T follicular helper cell (primary cell): ENCODE measurements at places on chromosomes 11 and 22.

GRCh38 chr22:44689915-44690524 is 12.0 kb upstream of the PRR5 start:
- no peak for DNase-seq

- no peak for DNase-seq
Observed at GRCh38 chr22:40975366-40975765, 24.2 kb downstream of the RBX1 start.

DNA sequence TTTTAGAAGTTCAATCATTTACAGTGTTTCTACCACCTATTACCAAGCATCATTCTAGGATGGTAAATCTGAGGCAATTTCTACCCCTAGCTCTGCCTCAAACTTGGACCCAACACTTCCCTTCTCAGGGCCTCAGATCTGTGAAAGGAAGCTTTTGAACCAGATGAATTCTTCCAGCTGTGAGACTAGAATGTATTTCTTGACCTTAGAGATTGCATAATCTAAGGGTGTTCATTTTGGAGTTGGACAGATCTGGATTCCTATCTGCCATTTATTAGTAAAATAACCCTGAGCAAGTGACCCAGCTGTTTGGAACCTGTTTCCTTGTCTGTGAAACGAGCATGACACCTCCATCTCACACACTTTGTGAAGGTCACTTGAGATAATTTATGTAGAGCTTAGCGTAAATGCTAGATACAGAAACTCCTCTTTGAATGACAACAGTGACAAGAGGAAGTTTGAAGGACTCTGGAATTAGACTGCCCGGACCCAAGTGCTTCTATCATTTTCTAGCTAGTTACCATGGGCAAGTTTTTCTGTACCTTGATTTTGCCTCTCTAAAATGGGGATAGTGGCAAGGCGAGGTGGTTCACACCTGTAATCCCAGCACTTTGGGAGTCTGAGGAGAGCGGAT is 3.8 kb upstream of the INTS5 start:
- DNase-seq = no peak

GRCh38 chr11:96748639-96749370 is 359.0 kb downstream of the JRKL start:
- no peak for DNase-seq

GRCh38 chr11:69494851-69495250 is 13.4 kb downstream of the LINC01488 start:
- DNase-seq = no peak

DNA sequence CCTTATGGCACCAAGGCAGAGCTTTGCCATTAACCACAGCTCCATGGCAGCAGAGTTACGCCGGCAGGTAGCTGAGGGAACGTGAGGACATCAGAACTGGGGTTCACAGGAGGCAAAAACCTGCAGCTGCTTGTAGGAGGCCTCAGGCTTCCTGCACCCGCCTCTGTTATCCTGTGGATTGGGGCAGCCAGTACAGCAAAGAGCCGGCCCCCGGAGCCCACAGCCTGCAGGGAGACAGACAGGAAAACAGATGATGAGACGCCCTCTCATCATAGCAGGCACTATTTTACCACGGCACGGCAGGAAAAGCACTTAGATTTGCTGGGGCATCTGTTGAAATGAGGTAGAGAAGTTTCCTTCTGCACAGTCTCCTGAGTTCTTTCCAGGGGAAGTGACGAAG is 870.3 kb downstream of the TBC1D22A start:
- no peak for DNase-seq

DNA sequence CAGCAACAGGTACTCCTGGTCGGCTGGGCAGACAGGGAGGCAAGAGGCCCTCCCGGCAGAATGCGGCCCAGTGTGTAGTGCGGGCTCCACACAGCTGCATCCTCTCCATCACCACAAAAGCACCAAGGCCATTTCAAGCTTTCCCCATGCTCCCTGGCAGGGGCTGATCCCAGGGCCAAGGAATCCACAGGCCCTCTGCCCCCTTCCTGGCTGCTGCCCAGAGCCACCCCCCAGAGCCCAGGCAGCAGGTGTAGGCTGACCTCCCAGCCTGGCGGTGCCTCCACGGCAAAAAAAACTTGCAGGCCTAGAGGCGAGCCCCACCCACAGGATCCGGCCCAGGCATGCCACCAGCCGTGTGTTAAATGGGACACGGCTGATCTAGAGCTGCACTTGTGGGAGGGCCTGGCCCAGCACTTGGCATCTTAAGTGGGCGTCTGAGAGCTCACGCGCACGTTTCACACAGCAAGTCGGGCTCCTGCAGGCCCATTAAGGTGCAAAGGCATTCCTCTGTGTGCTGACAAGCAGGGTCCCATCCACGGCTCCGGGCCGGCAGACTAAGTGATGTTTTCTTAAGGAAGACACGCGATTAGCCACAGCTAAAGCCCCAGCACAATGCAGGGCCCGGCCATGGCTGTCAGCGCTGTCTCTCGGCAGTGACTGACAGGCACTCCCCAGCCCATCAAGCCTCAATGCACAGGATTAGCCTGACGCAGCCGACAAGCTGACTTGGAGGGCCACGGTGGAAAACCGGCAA is 19.8 kb upstream of the GNB1L start:
- DNase-seq = no peak

GRCh38 chr11:58844361-58845005 is at the start of gene GLYATL2:
TSS of gene GLYATL2 (minus strand) at chr11:58844704. CDS start at chr11:58839612, 5,092 bp downstream.
- no peak for DNase-seq

DNA sequence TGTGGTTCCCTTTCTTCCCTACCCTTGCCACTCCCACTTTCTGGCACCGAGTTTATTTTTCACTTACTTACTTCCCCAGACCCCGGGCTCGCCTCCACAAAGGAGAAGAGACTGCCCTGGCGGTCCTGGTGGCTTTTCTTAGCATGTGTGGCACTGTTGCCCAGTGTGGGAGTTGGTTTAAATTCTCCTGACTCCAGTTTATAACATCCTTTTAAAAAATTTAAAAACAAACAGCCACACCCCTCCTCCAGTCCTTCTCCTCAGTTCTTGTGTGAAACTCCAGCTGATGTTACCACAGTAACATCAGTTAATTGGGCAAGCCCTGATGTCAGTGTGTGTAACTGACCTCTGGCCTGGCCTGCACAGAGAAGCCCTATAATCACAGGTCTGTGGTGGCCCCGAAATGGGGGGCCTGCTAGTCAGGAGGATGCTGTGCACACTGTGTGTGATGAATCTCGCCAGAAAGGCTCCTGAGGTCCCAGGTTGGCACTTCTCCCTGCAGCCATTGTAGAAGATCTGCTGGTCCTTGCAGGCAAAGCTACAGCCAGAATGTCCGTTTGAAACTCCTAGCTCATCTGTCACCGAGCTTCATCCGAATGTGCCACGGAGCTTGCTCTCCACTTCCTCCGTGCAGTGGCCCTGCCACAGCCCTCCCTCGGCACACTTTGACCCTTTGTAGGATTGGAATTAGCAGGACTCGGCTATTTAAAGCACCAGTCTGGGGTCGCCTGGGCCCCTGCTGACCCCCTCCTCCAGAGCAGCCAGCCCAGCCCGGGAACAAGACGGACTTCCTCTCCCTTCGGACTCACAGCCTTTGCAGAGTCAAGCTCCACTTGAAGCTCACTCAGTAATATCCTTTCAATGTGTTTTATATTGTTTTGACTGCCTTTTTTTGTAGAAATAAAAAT is 7.6 kb downstream of the YDJC start:
- DNase-seq = no peak

DNA sequence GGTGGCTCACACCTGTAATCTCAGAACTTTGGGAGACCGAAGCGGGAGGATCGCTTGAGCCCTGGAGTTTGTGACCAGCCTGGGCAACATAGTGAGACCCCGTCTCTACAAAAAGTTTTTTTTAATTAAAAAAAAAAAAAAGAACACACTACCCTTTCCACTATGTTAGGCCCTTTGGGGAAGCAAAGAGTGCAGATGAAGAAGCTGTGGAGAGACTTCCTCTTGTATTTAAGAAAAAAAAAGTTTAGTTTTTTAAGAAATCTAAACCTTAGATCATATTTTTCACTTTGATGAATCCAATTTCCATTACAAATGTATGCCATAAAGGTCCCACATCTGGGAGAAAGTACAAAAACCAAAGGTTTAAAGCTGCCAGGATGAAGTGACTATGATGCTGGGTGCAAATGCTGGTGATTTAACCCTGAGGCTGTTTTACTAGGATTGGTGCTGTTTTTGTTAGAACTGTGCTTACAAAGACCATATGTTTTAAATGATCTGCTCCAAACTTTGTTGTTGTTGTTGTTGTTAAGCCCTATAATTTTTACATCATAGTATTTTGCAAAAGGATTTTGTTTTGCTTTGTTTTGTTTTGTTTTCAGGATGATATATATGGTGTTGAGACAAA is 28.9 kb upstream of the ACER3 start:
- no peak for DNase-seq

DNA sequence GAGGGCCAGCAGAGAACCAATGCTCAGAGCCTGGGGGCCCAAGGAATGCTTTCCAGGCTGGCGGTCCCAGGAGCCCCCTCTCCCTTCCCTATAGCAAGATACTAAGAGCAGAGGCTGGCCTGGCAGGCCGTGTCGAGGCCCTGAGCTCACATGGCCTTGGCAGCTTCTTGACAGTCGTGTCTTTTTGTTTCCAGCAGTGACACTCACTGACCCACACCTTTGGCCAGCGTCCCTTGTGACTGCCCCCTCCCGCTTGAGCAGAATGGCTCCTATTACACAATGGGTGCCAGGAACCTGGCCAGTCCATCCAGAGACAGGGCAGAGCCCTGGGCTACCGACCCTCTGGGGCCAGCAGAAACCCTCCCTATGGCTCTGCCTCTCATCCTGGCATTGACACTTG is 6.4 kb upstream of the CCND1 start:
- no peak for DNase-seq

GRCh38 chr22:19730198-19730597 is 6.9 kb downstream of the GP1BB start:
- DNase-seq = no peak

- DNase-seq = no peak
Observed at GRCh38 chr11:121459413-121460017, 6.7 kb upstream of the SORL1-AS1 start.

- DNase-seq = no peak
Observed at GRCh38 chr22:28669387-28669786, 10.3 kb downstream of the TTC28 start.

DNA sequence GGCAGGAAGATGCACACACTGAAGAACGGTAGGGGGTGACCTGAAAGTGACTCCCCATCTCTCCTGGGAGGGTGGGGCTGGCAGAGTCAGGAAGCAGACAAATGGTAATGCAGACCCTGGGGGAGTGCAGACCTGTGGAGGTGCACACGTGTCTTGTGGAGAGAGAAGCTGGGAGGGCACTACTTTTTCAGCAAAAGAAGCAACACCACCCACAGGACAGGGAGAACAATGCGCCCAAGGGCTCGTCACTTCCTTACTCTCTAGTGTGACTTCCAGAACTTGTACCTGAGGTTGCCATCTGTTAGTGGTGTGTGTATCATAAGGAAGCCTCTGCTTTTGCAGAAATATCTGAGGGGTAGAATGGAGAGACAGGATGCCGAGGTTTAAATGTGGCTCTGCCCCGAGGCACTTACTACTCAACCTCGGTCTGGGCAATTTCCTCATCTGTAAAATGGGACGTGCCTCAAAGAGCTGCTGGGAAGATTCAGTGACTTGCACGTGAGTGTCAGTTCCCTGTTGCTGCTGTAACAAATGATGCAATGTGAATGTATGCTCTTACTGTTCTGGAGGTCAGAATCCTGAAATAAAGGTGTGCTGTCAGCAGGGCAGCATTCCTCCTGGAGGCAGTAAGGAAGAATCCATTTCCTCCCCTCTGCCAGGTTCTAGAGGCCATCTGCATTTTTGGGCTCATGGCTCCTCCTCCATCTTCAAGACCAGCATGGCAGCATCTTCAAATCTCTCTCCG is 323.4 kb downstream of the SHANK2 start:
- DNase-seq = no peak

- no peak for DNase-seq
Observed at GRCh38 chr11:57901278-57901677, 122.4 kb upstream of the OR9Q1 start.

GRCh38 chr11:85137597-85137996 is 489.5 kb downstream of the DLG2 start:
- DNase-seq = no peak

GRCh38 chr11:103749158-103749557 is 287.3 kb upstream of the DDI1 start:
- DNase-seq = no peak

- no peak for DNase-seq
Observed at GRCh38 chr11:121449123-121449522, 3.0 kb upstream of the SORL1 start.

DNA sequence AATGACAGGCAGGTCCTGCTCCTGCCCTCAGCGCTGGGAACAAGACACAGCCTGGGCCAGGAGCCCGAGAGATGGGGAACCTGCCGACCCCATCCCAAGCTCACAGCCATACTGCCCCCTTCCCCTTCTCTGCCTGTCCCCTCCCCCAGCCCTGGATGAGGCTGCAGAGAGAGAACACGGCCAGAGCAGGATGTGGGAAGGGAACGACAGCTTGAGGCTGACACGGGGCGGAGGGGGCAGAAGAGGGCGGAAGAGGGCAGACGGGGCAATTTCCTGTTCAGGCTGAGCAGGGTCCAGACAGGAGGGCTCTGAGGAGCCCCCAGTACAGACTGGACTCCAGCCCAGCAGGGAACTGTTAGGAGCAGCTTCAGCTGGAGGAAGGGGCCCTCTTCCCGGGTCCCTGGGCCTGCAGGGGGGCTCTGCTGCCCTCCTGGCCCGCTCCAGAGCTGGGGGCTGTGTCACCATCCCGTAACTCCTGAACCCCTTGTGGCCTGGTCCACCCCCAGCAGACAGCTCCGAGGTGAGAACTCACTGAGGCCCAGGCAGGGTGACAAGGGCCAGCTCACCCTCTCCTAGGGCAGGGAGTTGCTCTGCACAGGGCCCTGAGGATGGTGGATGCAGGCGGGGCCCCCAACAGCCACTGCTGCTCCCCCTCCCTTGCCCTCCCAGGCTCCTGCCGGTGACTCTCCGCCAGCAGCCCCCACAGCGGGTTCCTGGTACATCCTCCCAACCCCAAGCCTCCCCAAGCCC is 5.7 kb downstream of the CTSD start:
- no peak for DNase-seq

GRCh38 chr11:78708388-78708787 is 133.7 kb upstream of the NARS2 start:
- DNase-seq = no peak

- no peak for DNase-seq
Observed at GRCh38 chr22:23404689-23405365, 175.3 kb downstream of the IGLL1 start.

DNA sequence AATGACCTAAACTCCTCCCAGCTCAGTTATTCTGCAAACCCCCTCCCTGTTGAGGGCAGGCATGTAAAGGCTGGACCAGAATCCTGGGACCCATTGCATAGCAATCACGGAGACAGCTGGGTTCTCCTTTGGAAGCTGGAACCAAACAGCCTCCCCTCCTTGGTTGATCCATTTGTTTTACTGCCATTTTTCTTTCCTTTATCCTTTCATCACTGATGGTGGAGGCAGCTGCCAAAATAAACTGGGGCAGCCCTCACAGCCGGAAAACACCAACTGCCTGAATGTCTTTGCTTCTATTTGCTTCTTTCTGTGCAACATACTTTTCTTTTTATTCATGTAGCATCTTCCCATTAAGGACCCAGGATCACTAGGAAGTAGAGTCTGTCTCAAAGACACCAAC is 150.0 kb upstream of the SYT13 start:
- DNase-seq = no peak
